ENCODE measurements at places on chromosomes 12 and 14.
A peak's percentile ranks its signal among the peaks of the same experiment; 100 is the strongest.

DNA sequence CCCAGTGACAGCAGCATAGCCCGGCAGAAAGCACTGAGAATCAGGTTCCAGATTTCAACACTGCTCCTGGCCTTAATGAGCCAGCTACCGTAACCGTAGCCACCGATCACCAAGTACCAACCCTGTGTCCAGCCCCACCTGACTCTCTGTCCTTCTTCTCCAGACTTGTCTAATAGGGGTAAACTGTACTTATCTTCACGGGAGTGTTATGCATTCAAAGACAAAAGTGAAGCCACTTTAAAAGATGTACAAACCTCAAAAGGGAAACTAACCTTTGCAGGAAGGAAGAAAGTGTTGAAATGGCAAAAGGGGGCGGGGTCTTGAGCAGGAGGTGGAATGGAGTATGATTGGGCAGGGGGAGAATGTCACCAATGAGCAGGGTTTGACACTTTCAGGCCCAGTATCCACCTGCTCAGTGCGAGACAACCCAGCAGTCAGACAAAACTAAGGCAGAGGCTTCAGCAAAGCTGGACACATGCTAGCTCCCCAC is 226.1 kb downstream of the CHST11 start:
- no peak for DNase-seq

- DNase-seq, result no peak
Measured at GRCh38 chr14:37824939-37825712, 229.7 kb downstream of the TTC6 start.

- DNase-seq, result no peak
Measured at GRCh38 chr12:96878704-96879103, 28.4 kb upstream of the NEDD1 start.

DNA sequence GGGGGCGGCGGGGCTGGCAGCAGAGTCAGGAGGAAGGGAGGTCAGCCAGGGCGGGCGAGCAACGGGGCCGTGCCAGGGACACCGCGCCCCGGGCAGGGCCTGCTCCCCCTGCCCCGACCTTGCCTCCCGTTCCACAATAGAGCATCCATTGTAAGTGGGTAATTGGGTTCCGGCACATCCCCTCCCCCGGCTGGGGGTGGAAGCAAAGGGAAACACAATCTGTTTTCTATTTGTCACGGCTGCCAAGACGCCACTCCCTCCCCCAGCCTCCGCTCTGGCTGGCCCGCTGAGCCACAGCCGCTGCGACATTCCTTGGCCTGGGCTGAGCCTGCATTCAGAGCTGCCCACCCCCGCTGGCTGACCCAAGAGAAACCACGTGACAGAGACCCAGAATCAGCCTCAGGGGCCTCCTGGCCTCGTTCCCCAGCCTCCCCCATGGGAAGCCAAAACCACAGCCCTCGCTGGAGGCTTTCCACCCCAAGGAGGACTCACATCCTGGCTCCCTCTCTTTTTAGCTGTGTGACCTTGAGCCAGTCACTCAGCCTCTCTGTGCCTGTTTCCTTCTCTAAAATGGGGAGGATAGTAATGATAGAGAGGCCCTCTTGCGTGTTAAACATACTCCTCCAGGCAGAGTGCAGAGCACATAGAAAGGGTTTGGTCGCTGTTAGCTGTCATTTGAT is 117.6 kb downstream of the SCARB1 start:
- peak; percentile 25 for DNase-seq

DNA sequence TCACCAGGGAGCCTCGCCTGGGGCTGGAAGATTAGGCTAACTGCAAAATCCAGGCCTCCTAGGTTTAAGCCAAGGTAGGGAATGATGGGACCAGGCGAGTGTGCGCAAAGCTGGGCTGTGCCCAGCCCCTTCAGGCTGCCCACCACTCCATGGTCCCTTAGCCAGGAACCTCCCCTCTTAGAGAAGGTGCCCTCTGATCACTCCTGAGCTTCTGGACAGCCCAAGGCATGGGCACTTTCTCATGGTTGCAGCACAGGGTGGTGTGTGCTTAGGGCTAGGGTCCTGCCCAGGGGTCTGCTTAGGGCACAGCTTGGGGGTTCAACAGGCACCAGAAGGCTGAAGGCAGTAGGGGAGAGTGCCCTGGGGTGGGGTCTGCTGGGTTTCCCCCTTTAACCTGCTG is 69.0 kb downstream of the PRIMA1 start:
- no peak for DNase-seq

DNA sequence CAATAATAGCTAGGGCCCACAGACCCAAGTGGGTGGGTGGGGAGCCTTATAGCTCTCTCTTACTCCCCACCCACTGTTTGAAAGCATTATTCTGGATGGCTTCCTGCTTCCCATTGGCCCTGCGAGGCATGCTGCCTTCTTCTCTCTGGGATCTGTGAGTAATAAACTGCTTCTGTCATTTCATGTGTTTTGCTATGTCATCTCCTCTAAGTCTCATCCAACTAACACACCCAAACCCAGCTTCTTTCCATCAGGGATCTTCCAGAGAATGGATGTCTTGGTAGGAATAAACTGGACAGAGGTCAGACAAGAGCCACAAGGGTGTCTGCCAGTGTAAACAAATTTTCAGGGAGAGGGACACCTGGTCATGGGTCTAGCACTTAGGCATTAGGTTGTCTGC is 66.4 kb upstream of the BDKRB2 start:
- DNase-seq, result no peak

DNA sequence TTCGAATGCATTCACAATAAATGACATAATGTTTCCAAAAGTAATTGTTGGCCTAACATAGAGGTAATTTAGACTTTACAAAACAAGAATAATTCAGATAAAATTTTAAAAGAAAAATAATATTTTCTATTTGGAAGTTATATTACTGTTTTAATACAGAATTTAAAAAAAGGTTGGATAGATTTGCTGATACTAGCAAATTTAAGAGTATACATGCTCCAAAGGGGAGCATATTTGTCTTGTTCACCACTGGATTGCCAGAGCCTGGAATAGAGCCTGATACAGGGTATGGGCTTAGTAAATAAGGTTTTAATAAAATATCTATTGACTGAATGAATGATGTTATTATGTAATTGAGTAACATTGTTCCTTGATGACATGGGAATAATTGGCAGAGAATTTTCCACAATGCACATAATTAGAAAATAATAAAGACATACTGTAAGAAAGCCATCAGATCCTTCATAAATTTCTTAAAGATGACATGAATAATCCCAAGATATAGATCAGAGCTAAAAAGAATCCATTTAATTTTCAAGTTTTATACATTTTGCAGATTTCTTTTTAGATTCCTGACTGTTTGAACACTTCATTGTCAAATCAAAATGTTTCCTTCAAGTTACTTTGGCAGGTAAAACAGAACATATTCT is 305.3 kb downstream of the SLC6A15 start:
- no peak for DNase-seq

GRCh38 chr12:66131067-66131688 is 628 bp upstream of the LLPH start:
- DNase-seq, result no peak

DNA sequence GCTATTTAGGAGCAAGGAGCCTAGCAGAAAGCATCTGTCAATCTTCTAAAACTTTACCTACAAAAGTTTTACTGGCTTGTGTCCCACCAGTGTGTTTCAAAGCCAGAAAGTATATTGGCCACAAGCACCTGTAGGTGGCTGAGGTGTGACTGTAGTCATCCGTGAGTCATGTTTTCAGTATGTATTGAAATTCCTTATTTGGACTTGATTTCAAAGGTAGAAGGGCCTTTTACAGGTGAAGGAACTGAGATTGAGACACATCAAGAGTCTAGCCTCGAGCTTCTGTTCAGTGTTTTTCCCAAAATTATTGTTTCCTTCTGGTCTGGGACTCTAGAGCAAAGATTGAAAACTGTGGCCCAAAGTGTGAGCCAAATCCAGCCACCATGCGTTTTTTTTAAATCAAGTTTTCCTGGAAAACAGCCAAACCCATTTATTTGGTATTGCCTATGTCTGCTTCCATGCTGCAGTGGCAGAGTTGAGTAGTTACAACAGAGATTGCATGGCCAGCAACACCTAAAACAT is 195.3 kb upstream of the BCL2L14 start:
- no peak for DNase-seq

DNA sequence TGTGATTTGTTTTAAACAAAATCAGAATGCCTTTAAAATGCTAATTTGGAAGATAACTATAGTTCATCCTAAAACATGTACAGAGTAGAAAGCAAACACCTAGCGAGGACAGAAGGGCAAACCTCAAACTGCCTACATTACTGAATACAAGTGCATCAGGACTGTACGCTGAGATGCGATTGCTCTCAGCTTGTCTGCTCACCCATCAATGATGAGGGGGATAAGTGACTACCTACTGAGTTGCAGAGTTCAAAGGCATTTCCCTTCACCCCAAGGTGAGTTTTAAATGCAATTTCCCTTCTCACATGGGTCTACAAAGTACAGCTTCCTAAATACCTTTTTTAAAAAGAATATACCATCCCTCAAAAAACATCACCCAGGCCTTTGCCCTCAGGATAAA is 52.9 kb downstream of the PHLDA1 start:
- DNase-seq, result no peak

GRCh38 chr14:54312166-54312801 is 84.5 kb upstream of the CDKN3 start:
- DNase-seq, result no peak

- DNase-seq, result no peak
Measured at GRCh38 chr12:113961921-113962710, 4.0 kb downstream of the RBM19 start.

- DNase-seq, result no peak
Measured at GRCh38 chr14:98871796-98872195, 400.2 kb downstream of the BCL11B start.

DNA sequence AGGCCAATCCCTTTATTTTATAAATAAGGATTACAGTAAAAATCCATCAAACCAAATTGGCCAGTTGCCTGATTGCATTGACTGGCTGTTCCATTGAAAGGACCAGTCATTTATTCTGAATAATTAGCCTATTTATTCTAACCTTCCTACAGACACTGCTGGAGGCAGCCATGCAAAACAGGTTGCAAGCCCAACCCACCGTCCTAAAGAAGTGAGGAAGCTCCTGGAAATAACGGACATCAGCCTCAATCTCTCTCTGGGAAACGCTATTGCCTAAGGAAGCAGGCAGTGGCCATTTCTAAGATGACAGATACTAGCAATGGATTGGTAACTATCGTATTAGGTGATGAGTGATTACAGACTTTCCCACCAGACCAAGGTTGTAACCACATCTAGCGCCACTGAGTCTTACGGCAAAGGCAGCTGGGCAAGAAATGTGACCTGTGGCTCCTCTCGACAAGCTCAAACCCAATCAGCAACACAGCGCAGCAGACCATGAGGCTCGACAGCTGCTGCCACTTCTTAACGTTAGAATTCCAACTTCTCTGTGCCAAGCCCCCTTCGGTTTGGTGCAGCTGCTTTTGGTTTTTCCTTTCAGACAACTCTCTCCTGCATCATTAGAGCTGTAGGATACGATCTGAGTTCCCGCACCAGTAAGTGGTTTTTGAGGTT is 134.2 kb downstream of the KCNK10 start:
- DNase-seq, result no peak

GRCh38 chr12:65055859-65056258 is 65.2 kb downstream of the WIF1 start:
- DNase-seq, result no peak

- DNase-seq, result no peak
Measured at GRCh38 chr12:41101806-41102205, 86.3 kb upstream of the PDZRN4 start.

DNA sequence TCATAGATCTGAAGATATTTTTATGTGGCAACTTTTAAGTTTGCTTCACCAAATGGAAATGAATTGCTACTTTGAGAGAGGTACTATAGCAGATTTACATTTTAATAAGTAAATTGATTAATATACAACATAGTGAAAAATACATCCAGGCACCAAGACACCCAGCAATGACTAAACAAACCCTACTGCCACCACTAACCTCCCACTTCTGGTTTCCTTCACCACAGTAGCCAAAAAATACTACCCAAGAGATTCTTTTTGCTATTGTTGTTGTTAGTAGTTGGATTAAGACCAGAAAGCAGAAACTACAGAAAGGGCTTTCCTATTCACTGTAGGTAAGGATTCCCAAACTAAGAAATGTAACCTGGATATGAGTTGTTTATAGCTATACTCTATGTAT is 54.1 kb downstream of the COCH start:
- DNase-seq, result peak; percentile 27

GRCh38 chr12:115922952-115923564 is 354.4 kb downstream of the MED13L start:
- DNase-seq, result no peak

DNA sequence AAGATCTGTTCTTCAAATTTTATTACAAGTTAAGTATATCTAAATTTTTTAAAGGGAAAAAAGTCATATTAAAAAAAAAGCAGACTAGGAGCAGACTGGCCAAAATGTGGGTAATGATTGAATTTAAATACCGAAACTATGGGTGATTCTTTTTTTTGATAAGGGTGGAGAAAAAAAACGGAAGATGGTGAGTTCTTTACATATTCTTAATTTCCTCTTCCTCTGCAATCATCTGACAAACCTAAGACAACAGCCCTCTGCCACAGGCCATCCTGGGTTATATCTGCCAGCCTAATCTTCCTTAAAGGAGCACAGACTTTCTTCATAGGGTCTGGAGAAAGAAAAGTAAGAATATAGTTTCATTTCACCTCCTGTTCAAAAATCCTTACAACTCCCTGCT is 108.0 kb downstream of the PPP2R5E start:
- no peak for DNase-seq

- DNase-seq, result no peak
Measured at GRCh38 chr12:121446750-121447149, 46.8 kb downstream of the RNF34 start.

- DNase-seq, result no peak
Measured at GRCh38 chr12:25839470-25839869, 119.0 kb upstream of the RASSF8 start.

DNA sequence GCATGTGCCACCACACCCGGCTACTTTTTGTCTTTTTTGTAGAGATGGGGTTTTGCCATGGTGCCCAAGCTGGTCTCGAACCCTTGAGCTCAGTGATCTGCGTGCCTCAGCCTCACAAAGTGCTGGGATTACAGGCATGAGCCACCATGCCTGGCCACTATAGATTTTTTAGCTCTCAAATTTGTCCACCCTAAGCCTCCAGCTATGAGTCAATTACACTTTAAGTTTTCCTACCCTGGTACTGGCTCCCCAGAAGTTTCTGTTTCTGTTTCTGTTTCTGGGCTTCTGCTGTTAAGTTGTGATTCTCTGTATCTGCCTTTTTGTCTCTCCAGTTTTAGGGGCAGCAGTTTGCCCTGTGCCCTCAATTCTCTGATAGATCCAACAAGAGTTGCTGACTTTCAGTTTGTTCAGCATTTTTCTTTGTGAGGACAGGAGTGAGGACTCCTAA is 4.4 kb upstream of the TINF2 start:
- peak; percentile 71 for DNase-seq

- no peak for DNase-seq
Measured at GRCh38 chr12:12992418-12993130, 7.5 kb downstream of the HEBP1 start.

- DNase-seq, result no peak
Measured at GRCh38 chr12:102757154-102757881, 159.7 kb downstream of the PAH start.

DNA sequence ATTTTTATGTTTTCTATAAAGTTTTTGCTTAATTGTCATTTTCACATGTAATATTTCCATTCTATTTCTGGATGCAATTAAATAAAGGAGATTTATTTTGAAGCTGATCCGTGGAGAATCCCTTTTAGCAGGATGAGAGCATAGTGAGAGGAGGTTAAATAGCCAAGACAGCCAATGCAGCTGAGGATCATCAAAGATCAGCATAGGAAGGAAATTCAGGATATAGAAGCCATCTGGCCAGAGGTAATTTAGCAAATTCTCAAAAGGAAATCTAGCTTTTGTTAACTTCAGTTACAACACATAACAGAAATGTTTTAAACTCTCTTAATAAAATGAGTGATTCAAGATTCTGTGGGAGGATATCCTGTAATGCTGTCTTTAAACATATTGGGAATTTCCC is 122.8 kb upstream of the PDE3A start:
- no peak for DNase-seq
